DMS 273 treated with DMSO at 0.1 percent for 48 hours (cell line): ENCODE measurements at places on chromosomes 2 and 18.

DNA sequence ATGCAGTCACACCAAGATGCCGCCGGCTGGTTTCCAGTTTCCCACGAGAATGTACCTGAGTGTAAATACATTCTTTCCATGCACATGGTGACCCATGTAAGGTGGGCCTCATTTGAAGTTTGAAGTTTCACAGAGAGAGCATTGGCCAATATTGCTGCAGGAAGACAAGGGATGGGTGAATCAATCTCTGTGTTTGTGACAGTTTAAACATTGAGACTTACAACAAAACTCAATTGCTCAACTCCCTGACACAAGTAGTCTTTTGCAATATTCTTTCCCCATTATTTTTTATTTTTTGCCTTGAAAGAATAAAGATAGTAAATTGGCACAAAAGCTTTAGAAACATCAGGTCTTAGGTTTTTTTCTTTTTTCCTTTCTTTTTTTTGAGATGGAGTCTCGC is 5.1 kb downstream of the SERPINB2 start:
- no peak for DNase-seq

DNA sequence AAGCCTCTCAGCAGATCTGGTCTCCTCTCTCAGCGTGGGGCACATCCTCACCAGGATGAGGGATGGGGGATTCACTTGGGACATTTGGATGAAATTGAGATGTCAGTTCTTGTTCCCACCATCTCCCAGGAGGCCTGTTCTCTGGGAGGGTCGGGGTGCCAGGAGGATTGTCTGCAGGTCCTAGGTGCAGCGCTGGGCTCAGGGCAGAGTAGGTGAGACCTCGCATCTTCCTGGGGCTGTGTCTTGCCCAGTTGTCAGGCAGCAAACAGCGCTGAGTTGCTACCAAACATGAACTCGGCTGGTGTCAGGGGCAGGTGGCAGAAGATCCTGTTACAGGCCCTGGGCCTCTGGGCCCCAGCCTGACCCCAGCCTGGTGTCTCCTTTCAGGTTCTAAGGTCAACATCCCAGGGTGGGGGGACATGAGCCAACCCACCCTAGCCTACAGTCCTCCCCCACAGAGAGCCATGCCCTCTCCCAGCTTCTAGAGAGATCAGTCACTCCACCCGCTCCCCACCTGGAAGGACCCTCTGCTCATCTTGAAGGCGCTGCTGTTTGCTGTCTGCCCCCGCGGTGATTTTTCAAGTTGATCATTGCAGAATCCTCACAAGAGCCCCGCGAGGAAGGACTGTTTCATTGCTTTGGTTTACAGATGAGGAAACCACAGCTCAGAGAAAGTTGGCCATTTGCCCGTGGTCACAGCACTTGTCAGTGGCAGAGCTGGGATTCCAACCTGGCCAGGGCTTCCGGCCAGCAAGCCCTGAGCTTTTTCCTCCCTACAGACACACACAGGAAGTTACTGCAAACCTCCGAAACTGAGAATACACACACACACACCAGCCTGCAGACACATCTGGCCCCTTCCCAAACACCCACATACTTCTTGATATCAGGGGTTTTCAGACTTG is 83.9 kb downstream of the STPG4 start:
- DNase-seq = no peak

- DNase-seq = no peak
Observed at GRCh38 chr18:57231864-57232263, 85.0 kb downstream of the BOD1L2 start.

DNA sequence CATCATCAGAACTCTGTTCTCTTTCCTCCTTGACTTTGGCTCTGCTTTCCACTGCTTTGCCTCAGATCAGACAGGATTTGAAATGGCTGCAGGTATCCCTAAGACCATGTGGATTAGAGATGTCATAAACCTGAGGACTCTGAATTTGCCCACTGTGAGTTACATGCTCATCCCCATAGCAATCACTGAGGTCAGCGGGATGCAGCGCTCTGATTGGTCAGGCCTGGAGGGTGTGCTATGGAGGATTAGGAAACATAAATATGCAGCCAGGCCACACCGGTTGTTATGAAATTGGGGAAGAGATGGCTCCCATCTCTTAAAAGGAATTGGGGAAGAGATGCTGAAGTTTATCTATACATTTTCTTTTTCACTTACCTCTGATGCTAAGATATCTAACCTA is 73.7 kb upstream of the DNAJC10 start:
- peak; percentile 73 for DNase-seq

GRCh38 chr18:49398331-49398730 is 62.1 kb downstream of the DYM start:
- no peak for DNase-seq

DNA sequence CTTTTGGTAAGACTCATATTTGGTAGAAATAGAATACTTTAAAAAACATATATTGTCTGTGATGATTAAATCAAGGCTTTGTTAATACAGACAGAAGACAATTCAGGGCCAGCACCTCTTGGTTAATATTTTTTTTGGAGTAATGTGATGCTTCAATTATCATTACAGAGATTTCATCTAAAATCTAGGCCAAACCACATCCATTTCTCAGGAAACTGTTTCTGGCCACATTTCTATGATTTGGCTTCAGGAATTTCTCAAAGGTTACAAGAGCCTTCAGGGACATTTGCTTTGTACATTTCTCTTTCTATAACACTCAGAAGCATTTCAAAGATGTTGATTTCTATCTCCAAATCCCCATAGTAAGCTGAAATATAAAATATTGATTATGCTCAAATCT is 614.9 kb downstream of the LRP1B start:
- DNase-seq = no peak

GRCh38 chr2:53334610-53335009 is 433.0 kb upstream of the CHAC2 start:
- peak; percentile 36 for DNase-seq

- no peak for DNase-seq
Observed at GRCh38 chr2:152620985-152621384, 96.3 kb downstream of the PRPF40A start.

DNA sequence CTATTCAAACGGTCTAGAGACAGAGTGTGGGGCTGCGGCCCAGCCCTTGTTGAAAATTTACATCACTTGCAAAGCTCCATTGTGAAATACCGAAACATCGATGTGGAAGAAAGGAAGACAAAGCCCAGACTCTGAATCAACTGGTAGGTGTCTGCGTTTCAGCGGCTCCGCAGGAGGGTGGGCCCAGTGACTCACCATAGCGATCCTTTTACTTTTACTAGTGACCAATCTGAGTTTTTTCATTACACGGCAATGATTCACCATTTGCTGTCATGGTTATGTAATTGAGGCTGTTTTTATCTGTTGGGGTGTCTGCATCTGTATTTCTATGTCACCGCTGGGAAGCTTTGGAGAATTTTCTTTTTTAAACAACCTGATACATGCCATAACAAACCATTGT is 66.6 kb upstream of the ODC1 start:
- DNase-seq = no peak

DNA sequence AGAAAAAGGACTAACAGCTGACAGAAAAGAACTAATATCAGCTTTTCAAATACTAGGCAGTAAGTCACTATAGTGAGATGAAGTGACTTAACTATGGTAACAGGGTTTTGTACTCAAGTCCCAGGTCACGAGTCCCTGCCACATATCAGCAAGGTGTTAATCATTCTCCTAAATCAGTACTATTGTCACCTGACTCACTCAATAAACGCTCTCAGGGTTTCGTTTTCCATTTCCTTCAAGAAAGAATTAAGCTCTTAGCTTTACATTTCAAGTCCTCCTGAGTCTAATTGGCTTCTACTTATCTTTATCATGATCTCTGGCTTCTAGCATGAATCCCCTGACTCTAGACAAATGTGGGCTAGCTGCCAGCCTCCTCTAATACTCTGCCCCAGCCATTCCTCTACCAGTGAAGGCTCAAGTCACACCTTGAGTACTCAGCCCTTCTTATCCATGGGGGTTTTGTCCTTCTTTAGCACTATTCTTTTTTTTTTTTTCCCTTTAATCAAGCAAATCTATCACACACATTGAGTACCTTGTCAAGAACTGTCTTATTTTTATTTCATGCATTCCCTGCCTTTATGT is 20.0 kb downstream of the BUB1 start:
- DNase-seq = no peak

DNA sequence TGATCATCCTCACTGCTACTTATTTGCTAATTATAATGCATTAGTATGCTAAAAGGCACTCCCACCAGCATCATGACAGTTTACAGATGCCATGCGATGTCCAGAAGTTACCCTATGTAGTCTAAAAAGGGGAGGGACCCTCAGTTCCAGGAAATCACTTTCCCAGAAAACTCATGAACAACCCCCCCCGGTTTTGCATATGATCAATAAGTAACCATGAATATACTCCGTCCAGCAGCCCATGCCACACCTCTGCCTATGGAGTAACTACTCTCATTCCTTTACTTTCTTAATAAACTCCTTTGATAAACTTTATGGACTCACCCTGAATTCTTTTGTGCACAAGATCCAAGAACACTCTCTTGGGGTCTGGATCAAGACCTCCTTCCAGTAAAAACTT is 86.8 kb downstream of the MALT1 start:
- no peak for DNase-seq

GRCh38 chr2:43774617-43775016 is 778 bp downstream of the DYNC2LI1 start:
- no peak for DNase-seq

DNA sequence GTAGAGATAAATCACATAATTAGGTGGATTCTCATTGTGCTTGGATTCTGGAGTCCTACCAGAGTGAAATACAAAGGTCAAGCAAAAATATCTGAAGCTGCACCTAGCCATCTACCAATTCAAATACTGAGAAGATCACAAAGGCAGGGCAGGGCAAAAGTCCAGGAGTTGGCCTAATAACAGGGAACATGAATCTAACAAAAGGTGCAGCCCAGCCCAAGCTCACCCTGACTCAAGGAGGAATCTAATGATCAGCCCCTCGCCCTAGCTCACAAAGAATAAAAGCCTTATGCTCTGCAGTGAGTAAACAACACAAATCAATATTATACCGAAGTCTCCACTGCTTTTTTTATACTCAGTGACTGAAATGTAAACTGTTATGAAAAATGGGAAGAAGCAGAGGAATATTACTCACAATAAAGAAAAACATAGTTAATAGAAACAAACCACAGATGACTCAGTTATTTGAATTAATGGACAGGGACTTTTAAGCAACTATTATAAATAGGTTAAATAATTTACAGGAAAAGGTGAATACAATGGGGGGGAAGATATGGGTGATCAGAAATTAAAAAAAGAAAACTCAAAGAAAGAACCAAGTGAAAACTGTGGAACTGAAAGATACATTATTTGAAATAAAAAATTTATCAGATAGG is 49.5 kb downstream of the ANTXR1 start:
- no peak for DNase-seq

DNA sequence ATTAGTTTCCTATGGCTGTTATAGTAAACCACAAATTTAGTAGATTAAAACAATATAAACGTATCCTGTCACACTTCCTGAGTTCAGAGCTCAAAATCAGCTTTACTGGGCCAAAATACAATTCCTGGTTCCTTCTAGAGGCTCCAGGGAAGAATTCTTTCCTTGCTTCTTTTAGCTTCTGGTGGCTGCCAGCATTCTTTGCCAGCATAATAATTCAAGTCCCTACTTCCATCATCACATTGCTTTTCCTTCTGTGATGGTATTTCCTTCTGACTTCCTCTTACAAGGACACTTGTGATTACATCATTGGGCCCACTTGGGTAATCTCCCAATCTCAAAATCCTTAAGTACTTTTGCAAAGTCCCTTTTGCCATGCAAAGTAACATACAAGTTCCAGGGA is 40.6 kb downstream of the MOB4 start:
- DNase-seq = no peak

DNA sequence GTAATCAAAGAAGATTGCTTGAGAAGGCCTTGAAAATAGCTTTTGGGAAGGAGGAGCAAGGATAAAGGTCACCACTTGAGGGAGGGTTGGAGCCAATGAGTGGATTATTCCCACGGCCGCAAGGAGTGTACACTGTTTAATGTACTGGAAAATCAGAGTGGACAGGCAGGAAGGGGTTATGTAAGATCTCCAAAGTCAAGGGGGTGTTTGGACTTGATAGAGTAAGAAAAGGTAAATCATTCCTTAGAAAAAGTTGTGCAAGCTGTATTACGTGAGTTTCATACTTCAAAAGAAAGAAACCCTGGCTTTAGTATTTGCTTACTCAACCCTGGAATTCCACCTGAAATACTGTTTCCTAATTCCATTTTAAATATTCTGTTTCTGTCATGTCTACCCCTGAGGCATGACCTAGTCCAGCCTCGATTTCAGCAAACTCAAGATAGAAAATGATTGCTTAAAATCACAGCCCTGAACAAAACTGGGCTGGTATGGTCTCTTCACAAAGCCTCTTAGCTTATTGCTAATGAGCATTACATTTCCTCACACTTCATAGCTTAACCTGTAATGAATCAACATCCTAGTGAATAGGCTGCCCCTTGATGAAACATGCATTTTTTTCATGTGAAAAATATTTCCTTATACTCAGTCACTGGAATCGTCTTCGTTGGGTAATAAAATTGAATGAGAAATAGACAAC is 1.1 kb downstream of the MREG start:
- no peak for DNase-seq

DNA sequence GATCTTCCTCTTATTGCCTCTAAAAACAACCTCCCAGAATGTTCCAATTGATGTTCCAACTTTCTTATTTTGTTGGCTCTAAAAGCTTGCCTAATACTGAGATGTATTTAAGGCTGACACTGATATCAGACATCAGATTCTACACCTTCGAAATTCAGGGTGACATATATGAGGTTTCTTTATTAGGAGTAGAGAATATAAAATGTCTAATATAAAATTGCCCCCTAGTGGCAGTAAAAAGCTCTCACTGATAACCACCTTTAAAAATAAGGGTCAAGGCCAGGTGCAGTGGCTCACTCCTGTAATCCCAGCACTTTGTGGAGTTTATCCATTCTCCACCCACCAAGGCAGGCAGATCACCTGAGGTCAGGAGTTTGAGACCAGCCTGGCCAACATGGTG is 789.7 kb upstream of the SLC39A10 start:
- DNase-seq = peak; percentile 34

DNA sequence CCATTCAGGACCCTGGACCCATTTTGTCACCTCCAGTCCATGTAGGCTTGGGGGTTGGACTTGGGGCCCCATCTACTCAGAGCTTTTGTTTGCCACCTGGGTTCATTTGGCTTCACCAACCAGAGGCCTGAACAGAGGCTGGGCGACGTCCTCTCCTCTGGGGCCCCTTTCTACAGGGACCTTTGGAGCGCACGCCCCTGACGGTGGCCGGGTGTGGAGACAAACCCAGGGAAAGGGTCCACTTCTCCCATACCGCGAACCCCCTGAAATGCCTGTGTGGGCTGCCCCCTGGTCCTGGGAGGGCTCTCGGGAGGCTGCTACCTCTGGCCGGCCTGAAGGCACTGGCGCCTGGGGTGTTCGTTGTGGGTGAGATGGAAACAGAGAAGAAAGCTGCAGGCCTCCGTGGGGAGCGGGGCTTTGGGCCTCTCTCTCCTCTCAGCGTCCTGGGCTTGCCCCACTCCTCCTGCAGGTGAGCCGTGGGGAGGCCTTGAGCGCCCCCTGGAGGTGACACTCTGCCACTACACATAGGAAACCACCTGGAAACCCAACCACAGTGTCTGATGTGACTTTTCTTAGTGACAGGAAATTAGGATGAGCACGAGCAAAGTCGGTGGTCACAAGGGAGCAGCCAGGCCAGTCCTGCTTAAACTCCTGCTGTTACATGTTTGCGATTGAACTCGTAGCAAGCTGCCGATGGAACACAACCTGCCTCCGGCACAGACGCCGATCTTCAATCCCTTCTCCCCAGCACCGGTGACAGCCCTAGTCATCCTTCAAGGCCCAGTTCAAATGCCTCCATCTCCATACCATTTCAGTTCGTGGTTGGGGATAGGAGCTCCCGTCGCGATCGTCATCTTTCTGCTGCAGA is 12.0 kb upstream of the NTSR2 start:
- no peak for DNase-seq
